Stimulated activated CD8-positive, alpha-beta memory T cell treated with anti-CD3 and anti-CD28 coated beads, Interleukin-7, amount 100 ng/mL, for 1 hour (primary cell): ENCODE measurements at places on chromosomes 4 and X.

GRCh38 chrX:1592470-1593142 is 1.2 kb downstream of the AKAP17A start:
- DNase-seq, result no peak

GRCh38 chr4:182807346-182807745 is 109.8 kb downstream of the DCTD start:
- DNase-seq, result no peak

- no peak for DNase-seq
Observed at GRCh38 chrX:121333942-121334341, 286.5 kb downstream of the GLUD2 start.

- DNase-seq, result no peak
Observed at GRCh38 chr4:138138774-138139173, 103.4 kb downstream of the SLC7A11 start.

- DNase-seq, result no peak
Observed at GRCh38 chr4:139629436-139630125, 36.0 kb upstream of the MGST2 start.

DNA sequence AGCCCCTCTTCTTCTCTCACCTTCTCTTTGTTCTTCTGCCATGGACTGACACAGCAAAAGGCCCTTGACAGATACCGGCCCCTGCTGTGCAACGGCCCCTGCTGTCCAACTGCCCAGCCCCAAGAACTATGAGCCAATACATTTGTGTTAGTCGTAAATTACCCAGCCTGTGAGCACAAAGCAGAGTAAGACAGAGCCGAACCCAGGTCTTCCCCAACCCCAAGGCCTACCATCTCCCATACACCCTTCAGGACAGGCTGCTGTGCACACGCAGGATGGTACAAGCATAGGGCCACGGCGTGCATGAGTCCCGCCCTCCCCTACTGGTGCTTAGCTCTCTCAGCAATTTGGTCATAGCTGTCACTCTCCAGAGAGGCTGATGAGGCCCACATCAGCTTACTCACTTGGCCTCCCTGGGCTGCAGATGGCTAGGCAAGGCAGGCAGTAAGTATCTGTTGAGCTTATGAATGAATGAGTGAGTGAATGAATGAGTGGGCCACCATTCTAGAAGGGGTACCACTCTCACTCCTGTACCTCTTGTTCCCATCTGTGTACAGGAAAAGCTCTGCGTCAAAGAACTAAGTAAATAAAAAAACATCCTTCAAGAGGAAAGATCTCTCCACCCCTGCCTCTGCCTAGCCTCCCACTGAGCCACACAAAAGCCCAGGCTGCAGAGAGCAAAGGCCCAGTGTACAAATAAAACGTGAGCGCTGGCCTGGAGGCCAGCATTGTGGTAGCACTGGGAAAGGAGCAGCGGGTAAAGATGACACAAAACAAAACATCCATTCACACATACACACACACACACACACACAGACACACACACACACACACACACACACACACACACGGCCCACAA is 13.9 kb downstream of the WDR1 start:
- DNase-seq, result no peak

DNA sequence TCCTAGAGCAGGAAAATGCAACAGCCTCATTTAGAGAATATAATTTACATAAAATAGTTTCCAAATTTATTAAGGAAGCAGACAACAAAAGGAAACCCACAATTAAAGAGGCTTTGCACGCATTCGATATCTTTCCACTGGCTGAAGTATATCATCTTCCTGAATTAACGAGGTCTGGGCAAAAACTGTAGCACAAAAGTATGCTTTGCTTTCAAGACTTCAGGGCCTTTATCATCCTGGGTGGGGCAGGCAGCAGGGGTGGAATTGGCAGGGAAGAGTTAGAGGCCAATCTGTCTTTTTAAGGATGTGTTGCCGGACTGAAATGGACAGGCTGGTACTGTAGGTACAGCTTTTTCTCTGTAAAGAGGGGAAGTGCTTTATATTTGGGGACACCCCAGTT is 17.0 kb upstream of the STX18 start:
- DNase-seq, result no peak
